ENCODE measurements at places on chromosomes 2 and 18.

DNA sequence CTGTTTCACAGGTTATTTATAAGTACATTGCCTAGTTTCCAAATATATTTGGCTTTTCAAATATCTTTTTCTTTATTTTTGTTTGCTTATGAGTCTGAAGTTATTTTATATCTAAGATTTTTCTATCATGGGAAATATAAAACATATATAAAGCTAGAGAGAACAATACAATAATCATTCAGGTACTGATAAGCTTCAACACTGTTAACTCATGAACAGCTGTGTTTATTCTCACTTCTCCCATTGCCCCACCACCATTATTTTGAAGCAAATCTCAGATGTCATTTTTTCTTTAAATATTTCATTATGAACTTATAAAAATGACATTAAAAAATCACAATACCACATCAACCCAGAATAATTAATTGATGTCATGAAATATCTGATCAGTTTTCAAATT lies 9.7 kb downstream of the CAMKMT start:
- DNase-seq, result no peak

DNA sequence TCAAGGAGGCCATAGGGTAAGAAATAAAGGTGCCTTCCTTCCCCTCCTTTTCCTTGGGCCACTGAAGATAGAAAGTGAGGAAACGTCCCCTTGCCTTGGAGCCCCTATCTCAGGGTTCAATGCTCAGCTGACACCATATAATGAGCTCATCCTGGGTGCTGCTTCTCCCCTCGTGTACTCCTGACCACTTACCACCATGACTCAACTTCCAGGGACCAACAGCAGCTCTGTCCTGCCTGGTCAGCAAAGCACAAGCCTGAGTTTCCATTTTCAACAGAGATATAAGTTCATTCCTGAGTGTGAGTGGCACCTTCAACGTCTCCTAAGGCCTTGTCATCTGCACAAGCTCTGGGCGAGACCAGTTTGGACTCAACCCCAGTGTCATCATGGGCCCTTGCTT lies 151.2 kb downstream of the CAPN13 start:
- no peak for DNase-seq

GRCh38 chr18:3722649-3723433 lies 272.9 kb downstream of the TGIF1 start:
- no peak for DNase-seq

DNA sequence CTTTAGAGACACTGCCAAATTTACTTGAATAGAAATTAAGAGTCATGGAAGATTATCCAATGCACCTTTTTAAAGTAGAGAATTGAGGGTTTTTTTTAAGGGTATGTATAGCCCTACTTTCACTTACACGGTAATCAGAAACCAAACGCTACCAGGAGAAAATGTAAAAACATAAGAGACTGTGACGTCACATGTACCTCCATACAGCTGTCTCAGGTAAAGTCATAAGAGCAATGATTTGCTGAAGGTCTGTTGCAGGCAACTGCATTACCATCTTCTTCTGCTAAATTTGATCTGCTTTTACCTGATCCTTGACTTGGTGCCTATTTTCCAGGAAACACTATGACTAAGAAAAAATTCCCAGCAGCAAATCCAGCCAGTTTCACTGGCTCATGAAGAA lies 478.5 kb upstream of the DDX18 start:
- DNase-seq, result no peak

- no peak for DNase-seq
Measured at GRCh38 chr2:79832511-79833234, 319.8 kb downstream of the CTNNA2 start.

DNA sequence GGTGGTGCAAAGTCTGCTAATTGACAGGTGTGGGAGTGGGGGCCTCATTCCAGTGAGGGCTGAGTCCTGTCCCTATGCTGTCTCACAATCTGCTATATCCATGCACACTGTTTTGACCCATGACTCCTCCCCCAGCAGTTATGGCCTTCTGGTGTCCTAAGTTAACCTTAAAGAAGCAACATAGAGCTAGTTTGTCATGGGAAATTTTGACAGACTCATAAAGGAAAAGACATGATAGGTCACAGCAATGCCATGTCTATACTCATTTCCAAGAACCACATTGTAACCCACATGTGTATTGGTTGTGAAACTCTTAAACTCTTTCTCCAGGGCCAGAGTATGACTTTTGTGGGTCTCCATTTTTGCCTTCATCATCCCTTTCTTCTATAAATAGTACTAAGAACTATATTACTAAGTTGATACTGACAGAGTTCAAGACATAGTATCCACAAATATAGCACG lies 78.2 kb upstream of the SLC1A4 start:
- DNase-seq, result no peak

GRCh38 chr2:166464187-166464586 lies 29.9 kb downstream of the SCN7A start:
- DNase-seq, result no peak

DNA sequence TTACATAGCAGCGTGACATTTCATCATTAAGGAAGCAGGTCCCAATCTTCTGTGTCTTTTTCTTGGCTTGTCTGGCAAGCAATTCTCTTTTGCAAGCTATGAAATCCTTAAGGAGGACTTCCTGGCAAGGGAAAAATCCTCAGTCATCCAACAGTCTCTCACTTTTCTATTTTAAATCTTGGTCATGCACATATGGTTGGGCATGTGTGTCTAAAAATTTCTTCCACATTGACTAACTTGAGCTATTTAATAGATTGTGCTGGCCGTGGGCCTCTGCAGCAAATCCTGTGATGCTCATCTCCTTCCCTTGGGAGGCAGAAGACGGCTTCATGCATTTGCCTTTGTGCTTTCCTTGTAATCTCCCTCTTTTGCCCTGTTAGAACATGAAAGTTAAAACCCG lies 634.3 kb upstream of the FANCL start:
- no peak for DNase-seq

DNA sequence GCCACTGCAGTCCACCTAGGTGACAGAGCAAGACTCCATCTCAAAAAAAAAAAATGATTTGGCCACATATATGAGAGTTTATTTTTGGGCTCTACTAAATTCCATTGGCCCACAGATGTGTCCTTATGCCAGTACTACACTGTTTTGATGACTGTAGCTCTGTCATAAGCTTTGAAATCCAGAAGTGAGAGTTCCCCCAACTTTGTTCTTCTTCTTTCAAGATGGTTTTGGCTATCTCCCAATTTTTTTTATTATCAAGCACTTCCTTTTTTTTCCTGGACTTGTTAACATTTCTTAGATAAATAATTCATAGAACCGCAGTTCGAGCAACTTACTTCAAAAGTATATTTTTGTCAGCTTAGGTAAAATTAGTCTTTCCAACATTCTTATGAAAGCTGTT lies 96.9 kb downstream of the TSHZ1 start:
- no peak for DNase-seq

GRCh38 chr2:168005586-168005985 lies 241.8 kb downstream of the STK39 start:
- DNase-seq, result no peak

DNA sequence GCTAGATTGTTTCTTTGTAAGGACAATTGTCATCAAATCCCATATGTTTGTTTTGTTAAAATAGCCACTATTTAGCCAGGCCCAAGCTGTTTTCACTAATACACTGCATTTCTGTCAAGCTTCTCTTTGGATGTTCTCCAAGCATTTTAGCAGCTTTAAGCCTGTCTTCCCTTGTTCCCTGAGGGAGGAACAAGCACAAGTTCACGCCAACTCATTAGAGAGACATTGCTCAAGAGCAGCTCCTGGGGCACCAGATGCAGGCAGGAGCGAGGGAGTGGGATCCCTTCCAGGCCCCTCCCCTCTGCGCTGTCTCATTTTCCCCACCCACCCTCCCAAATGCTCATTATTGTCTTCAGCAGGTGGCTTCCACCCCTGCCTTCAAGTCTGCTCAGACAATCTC lies 32.6 kb upstream of the PPP3R1 start:
- no peak for DNase-seq

GRCh38 chr2:9811679-9812511 lies 31.4 kb upstream of the TAF1B start:
- DNase-seq, result no peak

DNA sequence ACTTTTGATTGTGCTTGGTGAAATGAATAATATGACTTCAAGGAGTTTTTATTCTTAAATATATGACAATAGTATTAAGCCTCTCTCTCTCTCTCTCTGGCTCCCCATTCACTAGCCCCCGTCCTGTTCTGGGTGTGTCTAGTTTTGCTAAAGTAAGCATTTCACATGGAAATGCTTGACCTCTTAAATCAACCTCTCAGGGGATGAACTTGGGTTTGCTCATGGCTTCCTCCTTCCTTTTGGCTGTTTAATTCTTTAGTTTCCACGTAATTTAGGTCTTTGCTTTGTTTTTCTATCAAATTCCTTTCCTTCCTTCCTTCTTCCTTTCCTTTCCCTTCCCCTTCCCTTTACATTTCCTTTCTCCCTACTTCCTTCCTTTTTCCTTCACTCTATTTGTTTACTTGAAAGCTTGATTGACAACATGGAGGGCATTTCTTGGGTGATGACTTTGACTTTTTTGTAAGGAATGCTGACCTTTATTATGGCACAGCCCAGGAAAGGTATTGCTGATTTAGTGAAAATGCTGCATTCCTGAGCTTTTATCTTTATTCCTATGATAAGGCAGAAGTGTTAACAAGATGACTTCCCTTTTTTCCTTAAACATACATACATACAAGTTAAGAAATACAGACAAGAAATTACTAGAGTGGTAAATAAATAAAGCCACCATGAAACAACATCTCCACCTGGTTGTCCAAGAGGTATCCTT lies 3.6 kb downstream of the DPP4 start:
- DNase-seq, result no peak

Data from stimulated activated CD4-positive, alpha-beta T cell treated with anti-CD3 and anti-CD28 coated beads, TNF-alpha, amount 100 ng/mL, for 1 hour (primary cell).